H4 (cell line): ENCODE measurements at places on chromosomes 7 and 10.

- no peak for DNase-seq
These were observed 227.1 kb downstream of the AUTS2 start for GRCh38 chr7:69825113-69825972.

DNA sequence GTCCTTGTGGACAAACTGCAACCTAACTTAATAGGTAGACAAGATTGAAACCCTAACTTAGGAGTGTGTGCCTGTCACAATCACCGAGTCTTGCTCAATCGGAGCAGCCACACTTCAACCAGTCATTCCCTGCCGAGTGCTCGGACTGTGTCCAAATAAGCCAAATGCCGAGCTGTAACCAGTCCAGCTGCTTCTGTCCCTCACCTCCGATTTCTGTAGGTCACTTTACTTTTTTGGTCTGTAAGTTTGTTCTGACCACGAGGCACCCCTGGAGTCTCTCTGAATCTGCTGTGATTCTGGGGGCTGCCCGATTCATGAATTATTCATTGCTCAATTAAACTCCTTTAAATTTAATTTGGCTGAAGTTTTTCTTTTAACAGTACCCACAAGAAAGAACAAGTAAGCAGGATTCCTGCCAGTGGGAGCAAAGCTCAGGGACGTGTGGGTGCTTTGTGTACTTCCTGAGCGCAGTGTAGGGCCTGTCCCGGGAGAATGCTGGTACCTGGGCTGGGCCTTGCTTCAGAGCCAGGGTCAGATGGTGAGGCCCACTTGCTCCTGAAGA is 140.1 kb downstream of the ACTR3B start:
- DNase-seq: no peak

GRCh38 chr7:120837599-120837998 is 20.3 kb downstream of the TSPAN12 start:
- no peak for DNase-seq

GRCh38 chr7:141400356-141400755 is 150.9 kb upstream of the AGK start:
- no peak for DNase-seq
